Urinary bladder (tissue), 4 donors: ENCODE measurements at places on chromosomes 12 and 14. TPM values are rescaled to one million over a fixed set of nuclear protein-coding genes. Genes with fewer than 3 reads are reported as not detected.

The SCAF11 gene
- 214 TPM for total RNA-seq

The DAO gene
- total RNA-seq, result not detected

The LHX5 gene
- not detected for total RNA-seq

The KRT79 gene
- total RNA-seq, result not detected

The LARP4 gene
- 77.5 TPM for total RNA-seq

The FKBP4 gene
- total RNA-seq, result 27.9 TPM

The LMO3 gene
- 57.0 TPM for total RNA-seq

The SLC5A8 gene
- total RNA-seq, result 0.42 TPM

The ITPR2 gene
- total RNA-seq, result 48.2 TPM

The PTGER2 gene
- total RNA-seq, result 4.8 TPM

The ANKRD13A gene
- 63.4 TPM for total RNA-seq

The C1R gene
- total RNA-seq, result 174 TPM

The VDR gene
- 0.79 TPM for total RNA-seq

The RTN1 gene
- 13.9 TPM for total RNA-seq

The KLHL33 gene
- total RNA-seq, result 0.69 TPM

The DUSP6 gene
- total RNA-seq, result 77.1 TPM
